ENCODE measurements at places on chromosomes 1 and 21.

DNA sequence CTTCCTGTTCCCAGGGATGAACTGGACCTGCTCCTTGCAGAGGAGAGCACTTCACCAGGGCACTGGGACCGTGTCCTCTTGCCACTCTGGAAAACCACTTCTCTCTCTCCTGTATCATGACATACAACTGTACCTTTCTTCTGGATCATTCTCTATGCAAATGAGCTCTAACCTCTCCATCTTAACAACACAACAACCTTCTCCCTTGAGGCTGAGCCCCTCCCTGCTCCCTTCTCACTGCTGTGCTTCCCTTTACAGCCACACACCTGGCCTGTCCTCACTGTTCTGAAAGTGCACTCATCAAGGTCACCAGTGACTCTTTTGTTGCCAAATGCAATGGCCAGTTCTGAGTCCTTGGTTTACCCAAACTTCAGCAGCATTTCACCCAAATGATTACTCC lies 54.5 kb upstream of the MRPS6 start:
- DNase-seq: no peak

DNA sequence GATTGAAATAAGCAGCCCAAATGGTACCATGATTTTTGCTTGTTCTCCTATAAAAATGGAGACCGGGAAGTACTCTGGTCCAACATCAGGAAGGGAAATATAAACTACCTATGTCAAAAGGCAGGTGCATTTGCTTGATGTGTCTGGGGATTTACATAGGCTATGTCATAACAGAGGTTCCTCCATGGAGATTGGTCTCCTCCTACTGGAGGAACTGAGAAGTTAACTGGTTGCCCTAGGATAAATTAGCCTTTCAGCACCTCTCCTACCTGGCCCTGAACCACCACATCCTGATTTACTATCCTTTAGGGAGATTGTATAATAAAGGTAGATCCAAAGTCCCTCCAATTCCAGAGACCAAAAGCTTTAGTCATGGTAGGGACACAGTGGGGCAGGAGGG lies 1109.3 kb upstream of the B3GALT2 start:
- no peak for DNase-seq

DNA sequence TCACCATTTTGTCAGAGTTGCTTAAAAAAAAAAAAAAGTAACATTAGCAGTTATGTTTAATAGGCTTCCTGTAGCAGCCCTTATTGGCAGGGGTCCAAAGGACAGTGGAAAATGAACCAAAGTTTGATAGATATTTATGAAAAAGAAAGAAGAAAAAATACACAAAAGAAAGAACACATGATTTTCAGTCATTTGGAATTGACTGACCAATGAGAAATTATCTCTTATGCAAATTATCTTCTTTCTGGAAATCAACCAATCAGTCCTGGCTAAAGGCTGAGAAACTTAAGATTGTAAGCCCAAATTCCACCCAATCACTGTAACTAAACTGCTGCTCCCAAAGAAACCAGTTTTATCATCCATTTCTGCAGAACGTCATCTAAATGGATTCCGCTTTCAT lies 282.4 kb downstream of the TM2D1 start:
- no peak for DNase-seq

GRCh38 chr21:34313116-34313515 lies 50.7 kb upstream of the KCNE2 start:
- no peak for DNase-seq

GRCh38 chr1:240018617-240019016 lies 73.1 kb upstream of the FMN2 start:
- DNase-seq: no peak

GRCh38 chr1:53708687-53709086 lies 30.3 kb downstream of the GLIS1 start:
- no peak for DNase-seq

DNA sequence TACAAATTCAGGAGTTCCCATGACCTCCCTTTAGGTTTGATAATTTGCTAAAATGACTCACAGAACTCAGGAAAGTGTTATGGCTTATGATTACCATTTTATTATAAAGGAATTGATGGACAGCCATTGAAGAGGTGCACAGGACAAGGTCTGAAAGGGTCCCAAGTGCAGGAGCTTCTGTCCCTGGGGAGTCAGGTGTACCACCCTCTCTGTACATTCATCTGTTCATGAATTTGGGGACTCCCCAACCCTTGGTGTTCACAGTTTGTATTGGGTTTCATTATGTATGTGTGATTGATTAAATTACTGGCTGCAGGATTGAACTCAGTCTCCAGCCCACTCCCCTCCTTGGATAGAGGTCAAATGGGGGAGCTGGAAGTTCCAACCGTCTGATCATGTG lies 10.8 kb upstream of the IL10RB start:
- no peak for DNase-seq

GRCh38 chr1:31828341-31828740 lies 12.5 kb upstream of the SPOCD1 start:
- DNase-seq: no peak

- DNase-seq: no peak
Measured at GRCh38 chr1:13892198-13892597, 192.2 kb downstream of the PRDM2 start.

- DNase-seq: no peak
Measured at GRCh38 chr21:41059871-41060270, 108.1 kb upstream of the BACE2 start.

DNA sequence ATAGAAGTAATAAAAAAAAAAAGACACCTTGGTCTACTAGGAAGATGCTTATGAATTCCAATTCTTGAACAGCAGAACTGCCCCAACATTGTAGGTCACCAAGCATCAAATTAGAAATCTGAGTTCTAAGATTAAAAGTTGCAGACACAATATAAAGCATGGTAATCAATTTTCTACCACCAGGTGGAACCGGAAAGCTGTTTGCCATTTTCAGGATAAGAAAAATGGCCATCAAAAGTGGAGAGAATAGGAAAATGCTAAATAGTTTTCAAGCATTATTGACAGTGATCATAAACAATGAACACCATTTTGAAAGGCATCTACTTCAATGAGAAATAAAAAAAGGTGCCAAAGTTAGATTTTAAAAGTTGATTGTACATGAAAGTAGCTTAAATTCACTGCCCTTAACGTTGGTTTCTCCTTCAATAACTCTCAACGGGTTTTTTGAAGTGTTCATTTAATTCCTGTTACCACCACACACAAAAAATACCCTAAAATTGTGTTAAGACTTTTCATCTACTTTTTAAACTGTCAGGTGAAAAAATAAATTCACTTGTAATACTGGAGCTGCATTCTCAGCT lies 252.9 kb downstream of the KCNT2 start:
- no peak for DNase-seq

GRCh38 chr1:246301553-246302250 lies 205.4 kb downstream of the SMYD3 start:
- DNase-seq: no peak

GRCh38 chr1:154902938-154903566 lies 33.0 kb upstream of the KCNN3 start:
- DNase-seq: no peak

GRCh38 chr1:172180501-172181285 lies 239.8 kb upstream of the C1orf105 start:
- DNase-seq: peak; percentile 55

GRCh38 chr1:168507231-168507630 lies 36.6 kb downstream of the XCL2 start:
- DNase-seq: no peak

DNA sequence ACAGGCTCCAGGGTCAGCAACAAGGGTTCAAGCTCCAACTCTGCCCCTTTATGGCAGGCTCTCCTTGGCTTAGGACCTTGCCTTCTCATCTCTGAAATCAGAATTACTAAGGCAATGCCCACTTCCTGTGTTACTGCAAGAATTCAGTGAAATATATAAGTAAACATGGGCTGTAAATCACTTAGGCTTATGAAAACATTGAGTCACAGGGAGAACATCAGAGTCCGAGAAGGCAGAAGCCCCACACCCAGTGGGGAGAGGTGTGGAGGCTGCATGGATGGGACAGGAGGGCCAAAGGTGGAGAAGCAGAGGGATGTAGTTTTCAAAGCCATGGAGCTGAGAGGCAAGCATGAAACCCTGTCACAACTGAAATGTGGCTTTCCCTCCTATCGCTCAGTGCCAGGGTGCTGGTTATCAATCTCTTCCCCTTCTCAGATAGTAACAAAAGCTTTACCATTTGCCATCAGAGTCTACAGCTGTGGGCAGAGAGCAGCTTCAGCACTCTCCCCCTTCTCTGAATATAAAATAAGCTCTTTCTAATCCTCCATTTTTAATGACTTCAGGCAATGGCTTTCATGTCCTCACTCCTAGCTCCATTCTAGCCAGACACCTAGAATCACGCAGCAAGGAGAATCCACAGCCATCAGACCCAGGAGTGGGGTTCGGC lies 3.4 kb downstream of the RGS8 start:
- no peak for DNase-seq

DNA sequence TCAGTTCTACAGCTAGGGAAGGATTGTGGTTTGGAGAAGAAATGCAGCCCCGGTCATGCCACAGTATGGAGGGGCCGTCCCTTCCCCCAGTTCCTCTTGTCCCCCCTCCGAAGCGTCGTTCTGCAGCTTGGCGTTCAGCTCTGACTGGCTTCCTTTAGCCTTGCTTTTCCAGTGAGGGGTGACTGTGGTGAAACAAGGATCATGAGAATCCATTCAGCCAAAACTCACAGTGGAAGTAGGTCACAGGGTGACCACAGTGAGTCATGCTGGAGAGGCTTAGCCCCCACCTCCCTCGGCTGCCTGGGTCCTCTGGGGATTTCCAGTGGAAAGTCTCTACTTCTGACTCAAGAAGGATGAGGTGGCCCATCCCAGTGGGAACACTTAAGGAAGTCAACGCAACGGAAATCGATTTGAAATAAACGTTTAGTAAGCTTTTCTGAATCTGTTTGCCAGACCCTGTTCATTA lies 37.3 kb upstream of the COL6A2 start:
- peak; percentile 61 for DNase-seq

DNA sequence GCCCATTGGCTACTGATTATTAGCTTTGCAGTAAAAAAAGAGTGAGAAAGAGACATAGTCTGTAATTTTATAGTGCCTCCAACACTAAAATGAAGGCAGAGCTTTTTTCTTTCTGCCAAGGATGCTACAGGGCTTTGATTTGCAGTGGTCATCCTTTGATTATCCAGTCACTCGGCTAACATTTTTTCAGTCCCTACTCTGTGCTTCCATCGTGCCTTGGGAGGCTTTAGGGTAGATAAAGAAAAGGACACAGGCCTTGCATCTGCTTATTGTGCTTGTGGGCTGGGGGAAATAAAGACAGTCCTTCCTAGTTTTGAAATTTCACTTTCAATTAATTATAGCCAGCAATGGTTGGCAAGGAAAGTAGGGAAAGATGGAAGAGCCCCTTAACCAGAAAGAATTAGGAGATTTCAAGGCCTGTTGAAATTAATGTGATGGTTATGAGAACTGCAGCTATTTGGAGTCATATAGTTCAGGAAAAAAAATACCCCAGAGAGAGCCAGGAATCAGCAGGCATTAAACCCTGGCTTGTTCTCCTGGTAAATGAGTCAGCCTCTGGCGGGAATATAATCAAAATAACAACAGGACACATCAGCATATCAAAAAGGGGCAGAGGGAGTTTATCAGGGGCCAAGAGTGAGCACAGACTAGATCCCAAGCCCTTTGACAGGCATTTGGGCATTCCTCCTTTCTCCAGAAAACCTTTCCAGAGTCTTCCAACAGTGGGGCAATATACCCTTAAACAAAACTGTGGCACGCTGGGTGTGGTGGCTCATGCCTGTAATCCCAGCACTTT lies 27.4 kb downstream of the CACHD1 start:
- no peak for DNase-seq

DNA sequence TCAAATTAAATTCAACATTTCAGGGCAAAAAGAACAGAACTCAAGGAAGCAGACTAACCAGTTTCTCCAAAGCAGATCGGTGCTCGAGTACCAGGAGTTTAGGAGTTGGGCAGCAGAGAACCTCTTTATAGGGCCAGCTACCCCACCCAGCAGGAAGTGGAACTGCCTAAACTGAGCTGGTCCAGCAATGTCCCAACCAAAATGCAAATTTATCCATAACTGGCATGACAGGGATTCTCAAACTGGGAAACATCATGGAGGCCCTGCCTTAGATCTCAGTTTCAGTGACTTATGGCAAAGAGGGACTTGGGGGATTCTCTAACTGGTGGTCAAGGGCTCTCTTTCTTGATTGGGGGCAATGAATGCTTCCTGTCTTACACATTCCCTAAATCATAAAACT lies at the start of gene SPRR2B:
SPRR2B (minus strand) TSS at position 101 of the 400 bp plus-strand sequence. CDS start 772 bp downstream, outside the sequence.
- no peak for DNase-seq

GRCh38 chr1:227273557-227273956 lies 44.7 kb downstream of the CDC42BPA start:
- DNase-seq: no peak

GRCh38 chr1:53669621-53670191 lies 69.3 kb downstream of the GLIS1 start:
- no peak for DNase-seq

DNA sequence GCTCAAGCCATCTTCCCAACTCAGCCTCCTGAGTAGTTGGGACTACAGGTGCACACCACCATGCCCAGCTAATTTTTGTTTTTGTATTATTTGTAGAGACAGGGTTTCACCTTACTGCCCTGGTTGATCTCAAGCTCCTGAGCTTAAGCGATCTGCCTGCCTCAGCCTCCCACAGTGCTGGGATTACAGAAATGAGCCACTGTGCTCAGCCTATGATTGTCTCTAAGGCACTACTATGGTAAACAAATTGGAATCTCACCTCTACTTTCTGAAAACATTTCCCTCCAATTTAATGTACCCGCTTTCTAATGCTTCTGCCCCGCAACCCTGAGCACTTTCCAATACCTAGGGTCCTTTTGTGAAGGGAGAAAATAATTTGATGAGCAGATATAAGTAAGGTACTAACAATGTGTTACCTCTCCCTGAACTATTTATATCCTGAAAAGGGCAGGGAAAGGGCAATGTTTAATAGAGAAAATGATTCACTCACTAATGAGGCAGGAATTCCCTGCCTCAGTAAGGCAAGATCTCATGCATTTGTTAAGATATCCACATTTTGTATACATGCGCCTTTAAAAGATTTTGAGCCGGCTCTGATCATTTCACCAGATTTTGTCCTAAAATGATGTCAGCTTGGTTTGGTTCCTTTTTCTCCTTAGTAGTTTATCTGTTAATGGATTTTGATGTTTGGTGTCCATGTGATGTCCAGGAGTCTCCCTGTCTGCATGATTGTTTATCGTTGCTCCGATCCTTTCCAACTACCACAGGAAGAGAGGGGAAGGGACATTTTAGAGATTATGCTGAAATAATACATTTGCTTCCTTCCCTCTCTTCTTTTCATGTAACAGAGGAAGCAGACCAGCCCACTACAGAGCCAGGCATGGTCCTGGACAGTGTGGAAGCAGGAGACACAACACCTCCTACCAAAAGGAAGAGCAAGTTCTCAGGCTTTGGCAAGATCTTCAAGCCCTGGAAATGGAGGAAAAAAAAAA lies 47.3 kb upstream of the RCC1 start:
- no peak for DNase-seq

DNA sequence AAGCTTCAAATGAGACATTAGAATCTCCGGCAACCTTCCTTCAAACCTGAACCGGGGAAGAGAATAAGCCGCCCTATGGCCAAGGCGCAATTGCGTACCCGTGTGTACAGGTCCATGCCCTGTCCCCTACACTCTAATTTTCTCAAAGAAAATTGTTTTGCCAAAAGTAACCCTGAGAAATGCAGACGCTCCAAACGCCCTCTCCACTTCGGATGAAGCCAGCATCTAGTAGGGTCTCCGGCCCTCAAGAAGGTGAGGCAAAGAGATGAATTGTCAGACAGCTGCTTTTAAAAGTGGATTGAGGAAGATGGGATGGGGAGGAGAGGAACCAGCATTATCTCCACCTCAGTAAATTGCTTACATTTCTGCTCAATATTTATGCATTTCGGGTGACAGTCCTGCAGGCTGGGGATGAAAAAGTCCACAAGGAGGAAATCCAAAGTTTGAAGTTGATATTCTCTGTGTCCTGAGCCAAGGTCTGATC lies 630 bp upstream of the LHX9 start:
- DNase-seq: no peak
